ENCODE measurements at places on chromosomes 1 and 21. TPM values are rescaled to one million over a fixed set of nuclear protein-coding genes. Genes with fewer than 3 reads are reported as not detected.

Gene SLAMF9
- not detected for total RNA-seq

Gene CLCA2
- total RNA-seq, result not detected

Gene IGSF21
- not detected for total RNA-seq

Gene GJC2
- total RNA-seq, result 1.4 TPM

Gene SLAMF8
- total RNA-seq, result 0.53 TPM

Gene SDC3
- total RNA-seq, result 0.07 TPM

Gene COL11A1
- total RNA-seq, result not detected

Gene OR14K1
- not detected for total RNA-seq

Gene BMP8A
- not detected for total RNA-seq

Gene CD34
- 1.6 TPM for total RNA-seq

Gene EPHA10
- 1.4 TPM for total RNA-seq

Gene FTCD
- total RNA-seq, result 2.8 TPM

Measured in T-cell (primary cell).